ENCODE measurements at places on chromosomes 4 and X.

DNA sequence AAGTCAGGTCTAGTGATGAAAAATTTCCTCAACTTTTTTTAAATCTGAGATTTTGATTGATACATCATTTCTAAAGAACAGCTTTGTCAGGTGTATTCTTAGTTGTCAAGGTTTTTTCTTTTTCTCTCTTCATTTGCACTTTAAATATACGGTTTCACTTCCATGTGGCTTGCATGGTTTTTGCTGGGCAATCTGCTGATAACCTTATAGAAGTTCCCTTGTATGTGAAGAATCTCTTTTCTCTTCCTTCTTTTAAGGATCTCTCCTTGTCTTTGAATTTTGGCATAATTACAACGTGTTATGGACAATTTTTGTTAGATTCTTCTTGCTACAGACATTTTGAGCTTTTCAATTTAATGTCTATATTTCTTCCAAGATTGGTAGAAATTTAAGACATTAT lies 76.4 kb downstream of the ZNF721 start:
- DNase-seq: no peak

DNA sequence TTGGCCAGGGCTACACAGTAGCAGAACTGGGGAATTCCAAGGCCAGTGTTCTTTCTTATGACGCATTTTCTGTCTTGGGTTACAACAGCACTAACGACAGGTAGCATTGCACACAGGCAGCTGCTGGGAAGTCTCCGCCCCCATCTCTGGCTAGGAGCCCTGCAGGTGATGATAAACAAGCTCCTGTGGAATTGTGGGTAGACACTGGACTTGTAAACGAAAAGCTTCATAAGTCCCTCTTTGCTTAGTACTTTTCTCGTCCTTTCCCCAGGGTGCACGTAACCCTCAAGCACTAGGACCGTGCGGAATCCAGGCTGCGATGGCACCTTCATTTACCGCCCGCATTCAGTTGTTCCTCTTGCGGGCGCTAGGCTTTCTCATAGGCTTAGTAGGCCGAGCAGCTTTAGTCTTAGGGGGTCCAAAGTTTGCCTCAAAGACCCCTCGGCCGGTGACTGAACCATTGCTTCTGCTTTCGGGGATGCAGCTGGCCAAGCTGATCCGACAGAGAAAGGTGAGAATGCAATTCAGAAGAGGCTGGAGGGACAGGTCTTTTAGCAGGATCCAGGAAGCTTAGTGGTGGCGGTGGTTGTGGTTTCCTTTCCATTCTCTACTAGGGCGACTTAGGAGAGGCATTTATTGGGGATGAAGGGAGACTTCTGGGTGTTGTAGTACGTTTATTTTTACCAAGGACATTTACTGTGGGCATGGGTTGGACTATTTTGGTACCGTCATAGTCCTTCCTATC lies at the start of gene FAAH2:
TSS of gene FAAH2 (plus strand) at position 200 of the 745 bp plus-strand sequence. CDS start at position 320, 120 bp downstream.
- peak; percentile 60 for DNase-seq

DNA sequence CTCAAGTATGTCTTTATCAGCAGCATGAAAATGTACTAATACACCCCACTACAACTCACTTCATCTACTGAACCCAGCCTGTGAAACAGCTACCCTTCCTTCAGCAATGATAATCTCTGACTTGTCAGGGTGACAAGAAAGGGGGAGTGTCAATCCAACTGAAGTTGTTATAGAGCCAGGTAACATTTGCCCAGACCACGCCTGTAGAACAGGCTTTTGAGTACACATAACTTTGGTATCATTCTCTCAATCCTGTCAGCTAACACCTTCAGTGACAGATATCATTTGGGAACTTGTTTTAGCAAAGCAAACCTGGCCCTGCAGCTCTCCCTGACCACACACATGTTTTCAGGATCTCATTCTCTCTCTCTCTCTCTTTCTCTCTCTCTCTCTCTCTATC lies 592.2 kb downstream of the SMARCA1 start:
- no peak for DNase-seq

GRCh38 chrX:20517565-20517964 lies 250.9 kb upstream of the RPS6KA3 start:
- DNase-seq: no peak

DNA sequence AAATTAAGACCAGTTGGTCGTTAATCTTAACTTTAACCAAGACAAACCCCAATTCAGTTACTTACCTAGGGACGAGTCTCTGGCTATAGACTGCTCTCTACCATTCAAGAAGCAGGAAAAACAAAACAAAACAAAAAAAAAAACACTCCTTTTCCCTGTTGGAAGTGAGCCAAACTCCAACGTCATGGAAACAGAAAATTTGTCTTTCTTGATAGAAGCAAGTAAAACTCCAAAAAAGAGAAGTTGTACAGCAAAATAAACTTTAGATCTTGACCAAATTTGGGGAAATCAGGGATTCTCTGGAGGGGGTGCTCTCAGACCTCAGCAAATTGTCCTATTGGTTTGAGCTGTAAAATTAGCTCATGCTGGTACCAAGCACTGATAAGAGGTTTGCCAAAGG lies 3.7 kb downstream of the CNGA1 start:
- DNase-seq: no peak

- no peak for DNase-seq
Observed at GRCh38 chr4:183540410-183541009, 35.7 kb downstream of the ING2 start.

GRCh38 chrX:149467920-149468319 lies 37.2 kb downstream of the IDS start:
- no peak for DNase-seq

- DNase-seq: no peak
Observed at GRCh38 chr4:80187677-80188076, 9.6 kb upstream of the PRDM8 start.

DNA sequence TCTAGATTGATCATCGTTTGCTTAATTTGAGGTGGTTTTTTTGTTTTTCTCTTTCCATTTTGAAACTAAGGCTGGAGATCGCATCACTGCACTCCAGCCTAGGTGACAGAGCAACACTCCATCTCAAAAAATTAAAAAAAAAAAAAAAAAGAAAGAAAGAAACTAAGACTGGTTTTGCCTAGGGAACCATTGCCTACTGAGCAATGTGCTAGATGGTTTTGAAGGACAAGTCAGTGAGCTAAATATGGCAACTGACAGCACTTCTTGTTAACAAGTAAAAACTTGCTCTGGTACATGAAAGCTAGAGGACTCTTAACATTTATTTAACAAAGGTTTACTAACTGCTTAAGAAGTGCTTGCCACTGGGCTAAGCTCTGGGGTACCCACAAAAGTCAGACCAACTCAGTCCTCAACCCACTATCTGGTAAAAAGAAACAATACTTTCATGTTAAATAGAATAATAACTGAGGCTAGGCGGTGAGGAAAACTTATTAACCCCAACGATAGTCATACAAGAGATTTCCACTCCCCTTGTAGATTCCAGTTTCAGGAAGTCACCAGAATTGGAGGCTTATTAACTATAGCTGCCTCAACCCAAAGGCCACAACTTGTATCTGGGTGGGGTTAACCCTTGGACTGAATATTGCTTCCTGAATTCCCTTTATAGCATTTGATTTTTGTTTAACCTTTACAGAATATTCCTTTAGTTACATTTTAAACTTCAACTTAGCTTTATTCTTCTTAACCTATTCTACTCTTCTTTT lies 111.6 kb downstream of the FRYL start:
- DNase-seq: no peak

DNA sequence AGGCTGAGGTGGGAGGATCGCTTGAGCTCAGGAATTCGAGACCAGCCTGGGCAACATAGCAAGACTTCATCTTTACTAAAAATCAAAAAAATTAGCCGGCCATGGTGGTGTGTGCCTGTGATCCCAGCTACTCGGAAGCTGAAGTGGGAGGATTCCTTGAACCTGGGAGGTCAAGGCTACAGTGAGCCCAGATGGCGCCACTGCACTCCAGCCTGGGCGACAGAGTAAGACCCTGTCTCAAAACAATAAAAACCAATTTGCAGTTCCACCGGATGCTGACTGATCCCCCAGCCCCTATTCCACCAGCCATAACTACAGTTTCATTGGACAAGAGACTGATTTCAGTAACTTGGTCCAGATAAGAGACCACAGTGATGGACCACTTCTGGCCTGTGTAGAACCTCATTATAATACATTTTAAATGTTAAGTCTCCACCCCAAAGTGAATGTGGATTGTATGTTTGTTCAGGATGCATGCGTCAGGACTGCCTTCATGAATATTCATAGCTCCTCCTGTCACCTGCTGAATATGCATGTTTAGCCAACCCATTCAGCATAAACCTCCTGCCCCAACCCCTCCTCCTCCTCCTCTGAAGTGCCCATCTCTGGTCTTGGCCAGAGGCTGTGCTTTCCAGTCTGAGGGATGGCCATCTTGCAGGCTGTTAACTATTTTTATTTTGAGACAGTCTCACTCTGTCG lies 2.3 kb upstream of the SLBP start:
- no peak for DNase-seq

GRCh38 chr4:110196871-110197528 lies 1.4 kb downstream of the ELOVL6 start:
- DNase-seq: peak; percentile 25

DNA sequence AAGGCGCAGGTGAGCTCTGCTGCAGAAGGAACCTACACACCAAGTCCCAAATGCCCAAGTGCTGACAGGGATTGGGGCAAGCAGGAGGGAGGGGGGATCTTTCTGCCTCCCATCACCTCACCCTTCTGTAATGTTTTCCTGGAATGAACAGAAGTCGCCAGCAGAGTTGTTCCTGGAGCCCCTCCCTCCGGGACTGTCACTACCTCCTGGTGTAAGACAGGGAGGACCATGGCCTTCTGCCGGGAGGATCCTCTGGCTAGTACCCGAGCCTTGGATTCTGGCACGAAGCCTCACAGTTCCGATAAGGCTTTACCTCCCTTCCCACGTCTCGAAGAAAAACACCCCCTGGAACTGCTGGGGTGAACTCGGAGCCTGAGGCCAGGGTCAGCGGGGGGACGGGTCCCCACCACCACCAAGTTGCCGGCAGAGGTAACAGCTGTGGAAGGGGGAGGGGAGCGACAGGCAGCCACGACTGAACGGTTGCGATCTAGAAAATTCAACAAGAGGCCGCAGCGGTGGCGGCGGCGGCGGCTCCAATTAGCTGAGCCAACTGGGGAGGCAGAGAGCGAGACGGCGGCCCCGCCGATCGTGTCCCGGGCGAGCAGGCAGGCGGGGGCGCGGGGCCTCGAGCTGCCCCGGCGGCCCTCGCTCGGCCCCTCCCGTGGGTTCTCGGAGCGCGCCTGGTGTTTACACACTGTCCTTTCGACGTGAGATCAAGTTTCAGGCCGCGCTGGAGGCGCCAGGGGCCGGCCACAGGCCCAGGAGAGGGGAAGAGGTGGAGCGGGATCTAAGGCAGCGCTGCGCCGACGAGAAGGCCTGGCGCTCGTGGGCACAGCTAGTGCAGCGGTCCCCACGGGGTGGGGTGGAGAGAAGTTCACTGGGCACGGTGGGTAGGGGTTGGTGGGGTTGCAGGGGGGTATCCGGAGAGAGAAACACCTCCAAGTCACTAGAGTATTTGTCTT lies 53.7 kb upstream of the BCOR start:
- DNase-seq: no peak

DNA sequence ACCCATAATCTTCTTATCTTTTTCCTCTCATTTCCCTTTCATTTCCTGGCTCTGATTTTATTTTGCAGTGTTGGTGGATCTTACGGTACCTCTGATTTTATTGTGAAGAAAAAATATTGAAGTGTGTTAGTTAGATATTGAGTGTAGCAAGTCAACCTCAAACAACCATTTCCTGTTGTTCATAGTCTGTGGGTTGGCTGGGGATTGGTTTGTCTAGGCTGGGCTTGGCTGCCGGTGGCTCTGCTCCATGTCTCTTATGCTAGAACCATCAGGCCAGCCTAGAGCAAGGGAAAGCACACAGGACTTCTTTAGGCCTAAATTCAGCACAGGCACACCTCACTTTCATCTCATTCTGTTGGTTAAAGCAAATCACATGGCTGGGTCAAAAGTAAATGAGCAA lies 383.1 kb upstream of the LCORL start:
- no peak for DNase-seq

DNA sequence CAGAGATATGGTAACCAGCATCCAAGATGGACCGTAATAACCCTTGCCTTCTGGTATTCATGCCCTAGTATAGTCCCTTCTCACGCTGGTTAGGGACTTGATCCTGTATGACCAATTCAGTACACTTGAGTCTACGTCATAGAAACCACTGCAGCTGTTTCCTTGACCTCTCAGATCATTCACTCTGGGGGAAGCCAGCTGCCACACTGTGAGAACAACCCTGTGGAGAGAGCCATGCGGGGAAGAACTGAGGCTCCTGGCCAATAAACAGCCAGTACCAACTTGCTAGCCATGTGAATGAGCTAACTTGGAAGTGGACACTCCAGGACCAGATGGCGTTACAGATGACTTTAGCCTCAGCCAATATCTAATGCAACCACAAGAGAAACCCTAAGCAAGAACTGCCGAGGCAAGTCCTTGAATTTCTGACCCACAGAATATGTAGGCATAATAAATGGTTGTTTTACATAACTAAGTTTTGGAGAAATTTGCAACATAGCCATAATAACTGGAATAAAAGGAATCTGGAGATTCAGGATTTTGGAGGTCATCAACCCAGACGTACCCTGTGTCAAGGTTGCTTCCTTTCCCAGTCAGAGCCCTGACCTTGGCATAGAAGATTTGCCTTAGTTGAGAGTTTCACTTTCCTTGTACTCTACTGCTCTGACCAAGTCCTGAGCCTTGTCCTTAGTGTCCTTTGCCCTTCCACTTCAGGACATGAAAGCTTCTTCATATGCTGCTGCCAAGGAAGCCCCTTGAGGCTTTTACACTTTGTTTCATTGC lies 87.3 kb upstream of the ZNF81 start:
- no peak for DNase-seq

Measured in effector memory CD4-positive, alpha-beta T cell (primary cell).